NB4 (cell line): ENCODE measurements at places on chromosomes 4 and X.

DNA sequence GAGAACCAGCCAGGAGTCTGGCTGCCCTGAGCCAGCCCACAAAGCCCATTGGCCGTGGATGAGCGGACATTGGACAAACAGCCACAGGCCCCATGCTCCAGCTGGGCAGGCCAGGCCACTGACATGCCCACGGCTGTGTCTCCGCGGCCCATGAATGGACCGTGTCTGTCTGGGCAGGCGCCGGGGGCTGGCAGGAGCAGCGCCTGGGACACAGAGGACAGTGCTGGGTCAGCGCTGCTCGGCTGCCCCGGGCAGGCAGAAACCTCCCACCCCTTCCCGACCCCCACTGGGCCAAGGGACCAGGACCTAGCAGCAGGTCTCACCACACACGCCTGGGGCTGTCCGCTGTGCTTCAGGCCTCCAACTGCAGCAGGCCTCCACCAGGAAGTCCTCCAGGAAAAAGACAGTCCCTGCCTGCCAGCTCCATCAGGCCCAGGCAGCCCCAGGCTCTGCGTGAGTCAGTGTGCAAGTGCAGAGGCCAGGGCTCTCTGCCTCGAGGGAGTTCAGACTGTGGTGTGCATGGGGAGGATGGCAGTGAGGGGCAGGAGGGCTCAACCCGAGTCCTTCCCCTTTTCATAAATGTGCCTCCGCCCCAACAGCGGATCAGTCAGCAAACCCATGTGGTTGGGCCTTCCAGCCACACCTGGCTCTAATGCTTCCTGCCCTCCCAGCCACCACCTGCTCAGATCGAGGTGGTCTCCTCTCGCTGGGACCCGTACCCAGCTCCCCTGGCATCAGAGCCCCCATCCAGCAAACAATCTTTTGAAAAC is 17.2 kb upstream of the FGFR3 start:
- DNase-seq: peak; percentile 99

DNA sequence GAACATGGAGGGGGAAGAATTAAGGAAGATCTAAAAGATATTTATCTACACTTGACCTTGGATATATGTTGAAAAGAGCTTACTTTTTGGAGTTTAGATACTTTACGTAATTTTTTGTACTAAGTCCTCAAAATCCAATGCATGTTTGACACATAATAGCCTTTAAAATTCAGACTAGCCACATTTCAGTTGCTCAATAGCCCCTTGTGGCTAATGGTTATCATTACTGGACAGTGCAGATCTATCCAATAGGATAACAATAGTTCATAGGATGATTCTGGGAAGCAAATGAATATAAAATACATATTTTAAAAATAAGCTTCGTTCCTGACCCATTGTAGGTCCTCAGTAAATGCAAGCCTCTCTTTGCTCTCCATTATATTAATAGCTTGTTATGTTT is 13.8 kb downstream of the AP1AR start:
- DNase-seq: no peak

DNA sequence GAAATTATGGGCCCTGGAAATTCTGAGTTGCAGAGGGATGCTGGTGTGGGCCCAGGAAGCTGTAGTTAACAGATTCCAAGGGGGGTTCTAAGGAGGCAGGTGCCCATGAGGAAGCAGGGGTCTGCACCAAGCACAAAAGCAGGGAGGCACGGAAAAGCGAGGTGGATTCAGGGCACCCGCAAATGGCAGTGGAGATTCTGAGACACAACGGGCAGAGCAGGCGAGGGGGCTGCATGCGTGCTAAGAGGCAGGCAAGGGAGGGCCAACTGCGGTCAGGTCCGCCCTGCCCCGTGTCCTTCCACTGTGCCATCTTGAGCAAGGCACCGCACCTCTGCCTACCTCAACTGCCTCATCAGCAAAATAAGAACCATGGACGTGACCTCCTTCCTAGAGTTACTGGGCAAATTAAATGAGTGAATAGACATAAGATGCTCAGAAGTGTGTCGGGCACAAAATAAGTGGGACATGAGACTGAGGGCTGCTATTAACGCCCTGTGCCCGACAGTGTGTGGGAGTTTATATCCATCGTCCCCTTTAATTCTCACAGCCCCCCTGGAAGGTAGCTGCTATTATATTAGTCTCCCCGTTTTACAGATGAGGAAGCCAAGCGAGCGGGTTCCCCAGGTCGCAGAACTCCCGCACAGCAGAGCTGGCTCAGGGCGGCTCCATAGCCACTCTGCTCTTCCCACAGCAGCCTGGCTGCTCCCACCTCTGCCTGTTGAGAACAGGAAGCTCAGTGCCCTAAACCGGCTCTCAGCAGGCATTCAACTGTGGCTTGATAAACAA is 67.6 kb downstream of the PPP2R2C start:
- no peak for DNase-seq

DNA sequence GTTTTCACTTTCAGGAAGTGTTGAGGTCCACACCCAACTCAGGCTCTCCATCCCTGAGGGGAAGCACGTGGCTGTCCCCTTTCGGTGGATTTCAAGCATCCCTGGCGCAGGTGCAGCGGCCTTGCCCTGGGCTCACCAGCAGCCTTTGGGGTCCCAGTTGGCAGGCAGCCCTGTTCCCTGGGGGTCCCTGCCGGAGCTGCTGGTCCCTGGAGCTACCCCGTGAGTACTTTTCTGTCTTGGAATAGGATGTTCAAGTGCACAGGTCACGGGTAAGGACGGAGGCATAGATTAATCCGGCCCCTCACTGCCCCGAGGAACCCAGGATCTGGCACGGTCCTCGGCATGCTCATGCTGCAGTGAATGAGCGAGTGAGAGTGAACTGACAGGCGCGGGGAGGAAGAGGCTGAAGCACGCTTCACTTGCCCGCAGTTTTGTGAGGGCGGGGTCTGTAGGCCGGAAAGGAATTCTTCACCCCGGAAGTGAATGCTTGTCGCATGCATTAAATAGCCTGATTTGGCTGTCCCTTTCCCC is 117.2 kb upstream of the FAT1 start:
- DNase-seq: no peak

DNA sequence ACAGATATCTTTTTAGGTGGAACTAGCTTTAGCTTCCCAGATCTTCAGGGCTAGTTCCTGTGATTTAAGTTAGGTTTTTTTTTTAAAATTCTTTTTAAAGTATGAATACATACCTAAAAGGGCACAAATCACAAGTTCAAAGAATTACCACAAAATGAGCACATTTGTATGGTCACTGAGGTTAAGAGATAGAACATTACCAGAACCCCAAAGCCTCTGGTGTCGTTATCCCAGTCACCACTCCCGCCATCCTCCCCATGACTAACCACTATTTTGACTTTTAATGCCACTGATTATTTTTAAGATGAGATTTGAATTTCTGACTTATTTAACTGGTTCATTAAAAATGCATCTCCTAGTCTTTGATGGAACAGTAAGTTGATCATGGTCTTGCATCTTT is 5.4 kb downstream of the PGK1 start:
- DNase-seq: no peak

- peak; percentile 4 for DNase-seq
Observed at GRCh38 chrX:142977128-142977914, 48.4 kb upstream of the SPANXN4 start.

DNA sequence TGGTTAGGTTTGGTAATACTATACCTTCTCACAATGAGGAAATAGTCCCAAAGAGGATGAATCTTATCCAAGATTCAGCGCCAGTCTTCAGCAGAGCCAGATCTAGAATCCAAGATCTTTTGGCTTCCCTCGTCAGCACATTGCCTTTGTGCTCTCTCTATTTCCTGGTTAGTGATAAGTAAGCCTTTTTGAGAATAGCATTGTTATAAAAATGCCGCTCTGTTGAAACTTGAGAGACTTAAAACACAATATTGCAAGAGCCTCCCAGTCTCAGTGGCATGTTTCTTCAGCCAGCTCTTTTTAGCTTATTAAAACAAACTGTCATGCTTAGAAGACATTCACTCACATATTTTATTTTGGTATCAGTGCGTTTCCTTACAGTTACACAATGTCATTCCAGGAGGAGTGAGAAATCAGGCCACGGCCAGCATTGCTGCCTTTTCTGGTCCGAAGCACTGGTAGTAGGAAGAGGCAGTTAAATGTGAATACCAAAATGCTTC is 141.4 kb downstream of the KLHL8 start:
- no peak for DNase-seq

- DNase-seq: no peak
Observed at GRCh38 chrX:47351706-47352105, 18.7 kb upstream of the ZNF157 start.

GRCh38 chr4:118268780-118269179 is 84.0 kb downstream of the PRSS12 start:
- DNase-seq: no peak

GRCh38 chr4:2763511-2763967 is 7.4 kb upstream of the TNIP2 start:
- no peak for DNase-seq

DNA sequence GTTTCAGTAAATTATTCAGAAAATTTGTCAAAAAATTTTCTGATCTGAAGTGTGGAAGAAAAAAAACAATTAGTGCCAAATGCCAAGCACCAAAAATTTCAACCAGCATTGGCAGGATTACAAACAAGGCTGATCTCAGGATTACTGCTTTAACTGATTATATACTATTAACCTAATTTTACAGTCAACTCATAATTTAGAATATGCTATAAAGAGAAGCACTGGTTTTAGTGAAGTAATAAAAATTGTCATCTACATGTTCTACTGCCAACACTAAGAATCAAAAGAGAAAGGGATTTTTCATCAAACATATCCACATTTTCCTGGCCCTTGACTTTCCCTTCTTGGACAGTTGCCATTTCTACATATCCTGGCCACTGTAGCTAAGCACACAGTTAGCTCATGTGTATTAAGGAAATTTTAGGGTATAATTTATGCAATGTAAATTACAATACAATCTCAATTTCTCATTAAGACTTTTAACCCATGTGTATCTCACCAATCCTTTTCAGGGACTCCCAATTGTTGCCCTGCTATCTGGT is 33.8 kb downstream of the THOC2 start:
- no peak for DNase-seq

DNA sequence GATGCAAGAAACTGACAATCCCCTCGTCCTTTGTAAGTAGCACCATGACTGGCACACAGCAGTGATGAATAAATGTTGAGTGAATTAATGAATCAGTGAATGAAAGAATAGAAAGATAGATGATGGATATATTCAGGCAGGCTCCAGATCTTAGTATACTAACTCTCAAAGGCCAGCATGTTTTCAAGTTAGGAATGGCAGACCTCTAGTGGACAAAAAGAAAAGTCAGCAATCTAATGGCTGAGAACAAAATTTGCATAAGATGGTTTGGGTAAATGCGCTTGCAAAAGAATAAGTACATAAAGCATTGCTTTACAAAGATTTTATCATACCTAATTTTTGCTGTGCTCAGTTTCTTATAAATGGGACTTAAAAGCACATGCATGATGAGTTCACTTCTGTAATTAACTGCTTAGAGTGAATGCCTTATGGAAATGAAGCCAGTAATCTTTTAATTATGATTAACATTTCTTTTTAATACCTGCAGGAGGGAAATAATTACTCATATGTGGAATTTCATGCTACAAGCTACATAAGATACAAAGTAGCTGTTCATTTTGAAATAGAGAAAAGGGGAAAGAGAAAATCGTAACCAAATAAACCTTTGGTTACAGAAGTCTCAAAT is 126.9 kb upstream of the GPRIN3 start:
- DNase-seq: peak; percentile 27

GRCh38 chrX:39020051-39020669 is 218.9 kb downstream of the MID1IP1 start:
- DNase-seq: peak; percentile 74

GRCh38 chr4:110183058-110183457 is 15.4 kb downstream of the ELOVL6 start:
- DNase-seq: no peak

DNA sequence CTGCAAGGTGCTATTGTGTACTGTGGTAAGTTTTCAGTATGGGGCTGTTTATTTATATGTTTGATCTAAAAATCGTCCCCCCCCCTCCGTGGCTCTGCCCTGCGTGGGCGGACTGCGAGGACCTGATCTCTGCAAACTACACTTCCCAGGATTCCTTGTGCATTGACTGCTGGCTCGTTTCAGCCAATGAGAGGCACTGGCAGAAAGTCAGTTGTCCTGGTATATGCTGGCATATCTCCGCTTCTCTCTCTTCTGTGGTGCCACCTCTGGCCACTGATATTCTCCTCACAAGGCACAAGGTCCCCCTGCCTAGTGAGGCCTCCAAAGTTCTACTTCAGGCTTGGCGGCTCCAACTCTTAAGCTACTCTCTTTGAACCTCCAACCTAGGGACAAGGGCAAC is 168.8 kb upstream of the ZFP42 start:
- DNase-seq: no peak

- peak; percentile 2 for DNase-seq
Observed at GRCh38 chrX:36856849-36857248, 151.3 kb upstream of the FAM47C start.

- DNase-seq: peak; percentile 52
Observed at GRCh38 chr4:183318656-183319055, 1.4 kb downstream of the CLDN22 start.

DNA sequence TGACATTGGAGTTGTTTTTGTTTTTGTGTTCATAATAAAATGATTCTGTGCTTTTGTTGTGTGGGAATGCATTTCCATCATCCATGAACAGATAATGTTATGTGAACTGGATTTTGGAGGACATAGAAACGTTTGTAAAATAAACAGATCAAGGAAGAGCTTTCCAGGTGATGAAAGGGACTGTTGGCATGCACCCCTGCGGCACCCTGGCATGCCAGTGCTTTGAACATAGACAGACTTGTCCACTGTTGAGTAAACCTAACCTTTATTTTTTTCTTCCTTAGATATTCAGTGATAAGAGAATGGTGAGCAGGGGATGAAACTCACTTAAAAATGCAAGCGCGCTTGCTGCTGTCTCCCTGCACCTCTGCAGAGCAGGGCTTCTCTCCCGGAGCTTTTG is 59.8 kb downstream of the TRAPPC11 start:
- DNase-seq: no peak

GRCh38 chrX:2457289-2458133 is 43.3 kb downstream of the DHRSX start:
- DNase-seq: peak; percentile 19

- DNase-seq: no peak
Observed at GRCh38 chr4:106062452-106062875, 167.2 kb downstream of the NPNT start.

- DNase-seq: peak; percentile 98
Observed at GRCh38 chr4:6885953-6886557, 23.6 kb upstream of the TBC1D14 start.

GRCh38 chr4:158857951-158858350 is 89.1 kb downstream of the FNIP2 start:
- DNase-seq: no peak

- no peak for DNase-seq
Observed at GRCh38 chr4:142021761-142022160, 385.4 kb downstream of the IL15 start.

DNA sequence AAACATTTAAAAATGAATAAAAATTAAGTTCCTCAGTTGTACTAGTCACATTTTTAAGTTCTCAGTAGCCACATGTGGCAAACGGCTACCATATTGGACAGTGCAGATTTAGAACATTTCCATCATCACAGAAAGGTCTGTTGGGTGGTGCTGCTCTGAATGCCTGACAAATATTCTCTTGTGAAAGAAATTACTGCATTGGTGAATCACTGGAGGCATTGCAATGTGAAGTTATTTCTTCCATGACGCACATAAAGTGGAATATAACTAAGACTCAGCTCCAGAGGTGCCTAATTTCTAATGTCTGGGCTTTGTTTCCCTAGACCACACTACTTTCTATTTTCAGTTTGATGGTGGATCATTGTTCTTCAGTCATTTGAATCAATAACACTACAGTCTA is 44.9 kb downstream of the CLNK start:
- no peak for DNase-seq

- no peak for DNase-seq
Observed at GRCh38 chr4:94278781-94279180, 63.9 kb downstream of the HPGDS start.

GRCh38 chr4:7311205-7311604 is 118.9 kb downstream of the SORCS2 start:
- no peak for DNase-seq
